GM23338 (cell line): ENCODE measurements at places on chromosomes 3 and 15. TPM values are rescaled to one million over a fixed set of nuclear protein-coding genes. Genes with fewer than 3 reads are reported as not detected.

LRRIQ4 gene
- total RNA-seq = not detected in 2 replicates

DNA sequence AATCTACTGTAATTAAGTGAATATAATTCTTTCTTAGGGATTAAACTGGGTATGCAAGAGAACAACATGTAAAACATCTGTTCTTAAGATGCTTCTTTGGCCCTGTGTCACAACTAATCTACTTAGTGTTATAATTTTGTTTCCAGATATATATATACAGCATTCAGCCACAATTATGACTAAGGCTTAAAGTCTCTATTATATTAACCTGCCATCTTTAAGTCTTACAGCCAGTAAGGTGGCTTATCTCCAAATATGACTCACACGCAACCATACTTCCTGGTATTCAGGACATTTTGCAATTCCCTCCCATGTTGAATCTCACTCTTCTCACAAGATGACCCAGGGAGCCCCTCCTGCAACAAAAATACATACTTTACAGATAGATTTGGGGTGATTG is 6.6 kb upstream of the KBTBD8 start:
- no peak for DNase-seq
- H3K4me3 ChIP-seq = no peak overlapping the region
- peaks cover 14% of the 10 kb centered on the region for H3K4me1 ChIP-seq
- no peaks in the 10 kb centered on the region for H3K36me3 ChIP-seq
- no peak overlapping the region for H3K27ac ChIP-seq

TTC21A gene
- total RNA-seq = 2.0 and 2.1 TPM in 2 replicates

GRCh38 chr15:72495007-72495406 is 20.9 kb downstream of the ARIH1 start:
- peaks cover 48% of the 10 kb centered on the region for H3K4me1 ChIP-seq
- H3K4me3 ChIP-seq = no peak overlapping the region
- no peaks in the 10 kb centered on the region for H3K27me3 ChIP-seq
- no peak for DNase-seq

C3orf49 gene
- total RNA-seq = not detected in 2 replicates

GRCh38 chr3:194284351-194284750 is 66.8 kb downstream of the CPN2 start:
- no peaks in the 10 kb centered on the region for H3K27me3 ChIP-seq
- H3K36me3 ChIP-seq = no peaks in the 10 kb centered on the region
- no peak overlapping the region for H3K27ac ChIP-seq
- H3K4me1 ChIP-seq = peaks cover 21% of the 10 kb centered on the region
- no peak overlapping the region for H3K4me3 ChIP-seq
